ENCODE measurements at places on chromosomes 1 and 21. TPM values are rescaled to one million over a fixed set of nuclear protein-coding genes. Genes with fewer than 3 reads are reported as not detected.

PYHIN1 gene
- 2.8 TPM for total RNA-seq

COL24A1 gene
- total RNA-seq: 2.8 TPM

CD5L gene
- not detected for total RNA-seq

SH2D1B gene
- total RNA-seq: 0.68 TPM

GSTM5 gene
- 6.9 TPM for total RNA-seq

NGF gene
- 25.7 TPM for total RNA-seq

MACF1 gene
- total RNA-seq: 604 TPM

PTPRC gene
- total RNA-seq: 27.1 TPM

EVA1C gene
- 81.2 TPM for total RNA-seq

C1orf56 gene
- 5.0 TPM for total RNA-seq

GCSAML gene
- total RNA-seq: 1.2 TPM

TMEM82 gene
- not detected for total RNA-seq

LCE1D gene
- total RNA-seq: not detected

OR2T33 gene
- total RNA-seq: not detected

MYBPH gene
- not detected for total RNA-seq

SPRR1B gene
- total RNA-seq: not detected

CFHR5 gene
- not detected for total RNA-seq

PCAT6 gene
- total RNA-seq: not detected

MX2 gene
- total RNA-seq: 22.9 TPM

ZNF683 gene
- total RNA-seq: not detected

SH2D5 gene
- not detected for total RNA-seq

FCAMR gene
- not detected for total RNA-seq

PTPN22 gene
- 8.1 TPM for total RNA-seq

CFAP126 gene
- not detected for total RNA-seq

TMEM269 gene
- 0.35 TPM for total RNA-seq

AADACL4 gene
- not detected for total RNA-seq

OVAAL gene
- total RNA-seq: not detected

DNAI4 gene
- 1.9 TPM for total RNA-seq

NBPF4 gene
- total RNA-seq: not detected

B3GALT5 gene
- total RNA-seq: not detected

PLA2G2D gene
- not detected for total RNA-seq

LAMC2 gene
- total RNA-seq: 0.54 TPM

SERPINC1 gene
- total RNA-seq: not detected

ECM1 gene
- total RNA-seq: 22.8 TPM

KISS1 gene
- not detected for total RNA-seq

PALMD gene
- total RNA-seq: 24.1 TPM

THEM4 gene
- total RNA-seq: 7.7 TPM

OR2T35 gene
- total RNA-seq: not detected
